ENCODE measurements at places on chromosomes 6 and 20.

DNA sequence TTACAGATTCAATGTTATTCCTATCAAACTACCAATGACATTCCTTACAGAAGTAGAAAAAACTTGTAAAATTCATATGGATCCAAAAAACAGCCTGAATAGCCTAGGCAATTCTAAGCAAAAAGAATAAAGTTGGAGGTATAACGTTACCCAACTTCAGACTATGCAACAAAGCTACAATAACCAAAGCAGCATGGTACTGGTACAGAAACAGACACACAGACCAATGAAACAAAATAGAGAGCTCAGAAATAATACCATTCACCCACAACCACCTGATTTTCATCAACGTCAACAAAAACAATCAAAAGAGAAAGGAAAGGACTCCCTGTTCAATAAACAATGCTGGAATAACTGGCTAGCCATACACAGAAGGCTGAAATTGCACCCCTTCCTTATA lies 17.2 kb upstream of the PLN start:
- DNase-seq, result no peak

DNA sequence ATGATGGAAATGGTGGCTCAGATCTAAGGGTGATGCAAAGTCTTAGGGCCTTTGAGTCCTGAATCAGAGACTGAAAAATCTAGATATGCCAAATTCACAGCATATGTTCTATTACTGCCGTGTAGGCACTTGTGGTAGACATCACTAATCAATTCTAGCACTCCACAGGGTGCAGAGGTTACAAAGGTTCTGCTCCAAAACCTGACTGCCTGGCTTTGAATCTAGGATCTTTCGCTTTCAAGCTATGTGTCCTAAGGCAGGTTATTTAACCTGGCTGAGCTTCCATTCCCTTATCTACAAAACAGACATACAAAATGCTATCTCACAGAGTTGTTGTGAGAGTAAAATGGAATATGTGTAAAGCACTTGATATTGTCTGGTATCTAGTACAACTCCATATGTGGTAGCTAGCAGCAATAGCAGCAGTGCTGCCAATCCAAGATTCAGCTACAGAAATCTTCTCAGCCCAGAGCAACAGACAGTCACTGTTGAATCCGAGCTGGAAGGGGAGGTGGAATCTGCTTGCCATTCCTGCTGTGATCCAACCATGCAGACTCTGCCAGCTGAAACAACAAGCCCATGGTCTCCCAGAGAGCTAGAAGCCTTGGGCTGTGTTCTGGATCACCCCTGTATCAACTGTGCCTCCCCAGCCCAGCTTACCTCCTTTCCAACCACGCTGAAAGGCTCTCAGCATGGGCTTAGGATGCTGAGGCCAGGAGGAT lies 206.9 kb downstream of the TFAP2C start:
- no peak for DNase-seq

DNA sequence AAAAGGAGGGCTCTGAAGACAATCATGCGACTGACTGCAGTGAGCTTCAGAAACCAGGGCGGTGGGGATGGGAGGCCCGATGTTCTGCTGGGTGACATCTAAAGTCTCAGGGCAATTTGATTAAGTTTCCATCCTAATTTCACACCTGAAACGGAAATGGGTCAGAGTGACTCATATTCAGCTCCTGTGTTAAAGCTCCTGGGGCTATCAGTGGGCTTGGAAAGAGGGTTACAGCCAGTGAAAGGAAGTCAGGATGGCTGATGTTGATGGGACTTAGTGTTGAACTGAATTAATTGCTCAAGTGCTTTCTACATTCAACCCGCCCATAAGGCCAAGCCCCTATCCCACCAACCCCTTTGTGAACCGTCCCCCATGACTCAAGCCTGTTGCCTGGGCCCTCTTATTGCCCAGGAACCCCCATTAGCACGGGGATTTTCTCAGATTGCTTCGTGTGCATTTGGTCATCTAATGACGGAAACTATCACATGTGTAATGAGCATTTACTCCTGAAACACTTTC lies 47.1 kb upstream of the TBC1D7 start:
- no peak for DNase-seq

DNA sequence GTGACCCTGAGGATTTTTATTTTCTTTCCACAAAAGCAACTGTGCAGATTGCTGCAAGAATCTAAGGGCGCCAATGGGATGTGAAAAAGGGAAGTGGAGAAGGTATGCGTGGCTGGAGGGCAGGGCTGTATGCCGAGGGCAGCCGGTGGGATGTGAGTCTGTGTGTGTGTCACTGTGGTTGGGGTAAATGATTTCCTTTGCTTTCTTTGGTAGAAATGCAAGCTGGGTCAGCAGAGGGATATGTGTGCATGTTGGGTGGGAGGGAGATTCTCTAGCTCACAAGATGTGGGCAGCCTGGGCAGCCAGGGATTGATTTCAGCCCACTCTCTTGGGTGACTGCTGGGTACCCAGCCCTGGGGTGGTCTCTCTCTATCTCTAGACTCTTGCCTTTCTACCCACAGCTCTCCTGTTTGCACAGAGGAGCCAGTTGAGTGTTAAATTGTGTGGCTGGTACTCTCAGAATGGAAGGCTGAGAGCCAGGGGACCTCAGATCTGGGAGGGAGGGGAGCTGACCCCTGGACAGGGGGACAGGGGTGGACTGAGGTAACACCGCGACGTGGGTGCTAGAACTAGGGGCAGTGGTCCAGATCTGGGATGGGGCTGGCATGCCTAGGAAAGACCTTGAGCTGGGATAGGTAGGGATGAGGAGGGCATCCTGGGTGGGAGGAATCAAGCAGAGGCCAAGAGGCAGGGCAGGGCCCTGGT lies 136.8 kb upstream of the RNF24 start:
- peak; percentile 43 for DNase-seq

GRCh38 chr6:149859368-149859767 lies 4.8 kb downstream of the LRP11 start:
- peak; percentile 74 for DNase-seq

GRCh38 chr6:29965873-29966601 lies 23.7 kb downstream of the HLA-A start:
- DNase-seq, result peak; percentile 52

- DNase-seq, result no peak
These were observed 481.6 kb downstream of the PRKN start for GRCh38 chr6:162245830-162246420.

GRCh38 chr6:168815229-168815628 lies 374.2 kb downstream of the SMOC2 start:
- DNase-seq, result no peak

DNA sequence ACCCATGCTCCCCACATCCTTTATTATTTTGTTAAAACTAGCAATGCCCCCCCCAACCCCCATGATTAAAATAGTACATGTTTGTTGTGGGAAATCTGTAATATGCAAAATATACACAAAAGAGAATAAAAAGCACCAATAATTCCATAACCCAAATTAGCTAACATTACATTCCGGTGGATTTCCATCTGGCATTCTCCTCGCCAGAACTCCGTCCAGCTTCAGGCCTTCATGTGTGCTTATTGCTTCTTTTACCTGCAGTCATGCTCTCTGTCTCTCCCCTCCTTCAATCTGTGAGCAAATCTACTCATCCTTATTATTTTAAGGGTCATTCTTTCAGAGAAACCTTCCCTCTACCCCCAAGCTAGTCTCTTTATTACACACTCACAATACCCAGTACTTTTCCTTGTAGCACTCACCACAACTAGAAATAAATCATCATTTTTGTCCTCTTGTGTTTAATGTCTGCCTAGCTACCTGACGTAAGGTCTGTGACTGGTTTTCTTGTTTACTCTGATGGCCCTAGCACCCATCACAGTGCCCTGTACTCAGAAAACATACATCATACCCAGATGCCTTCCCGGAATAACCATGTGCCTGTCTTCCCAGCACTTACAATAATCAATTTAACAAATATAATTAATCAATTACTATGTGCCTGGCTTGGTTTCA lies 25.6 kb upstream of the IER3 start:
- DNase-seq, result peak; percentile 73

DNA sequence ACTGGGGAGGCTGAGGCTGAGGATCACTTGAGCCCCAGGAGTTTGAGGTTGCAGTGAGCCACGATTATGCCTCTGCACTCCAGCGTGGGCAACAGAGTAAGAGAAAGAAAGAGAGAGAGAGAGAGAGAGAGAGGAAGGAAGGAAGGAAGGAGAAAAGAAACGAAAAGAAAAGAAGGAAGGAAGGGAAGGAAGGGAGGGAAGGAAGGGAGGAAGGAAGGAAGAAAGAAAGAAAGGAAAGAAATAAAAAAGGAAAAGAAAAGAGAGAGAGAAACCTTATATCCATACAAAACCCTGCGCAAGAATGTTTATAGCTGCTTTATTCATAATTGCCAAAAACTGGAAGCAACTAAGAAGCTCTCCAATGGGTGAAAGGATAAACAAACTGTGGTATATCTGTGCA lies 8.1 kb upstream of the HSPA12B start:
- DNase-seq, result no peak

GRCh38 chr6:147738516-147739162 lies 230.1 kb downstream of the SAMD5 start:
- DNase-seq, result peak; percentile 61

GRCh38 chr6:144647406-144647964 lies 362.4 kb downstream of the UTRN start:
- DNase-seq, result peak; percentile 94

DNA sequence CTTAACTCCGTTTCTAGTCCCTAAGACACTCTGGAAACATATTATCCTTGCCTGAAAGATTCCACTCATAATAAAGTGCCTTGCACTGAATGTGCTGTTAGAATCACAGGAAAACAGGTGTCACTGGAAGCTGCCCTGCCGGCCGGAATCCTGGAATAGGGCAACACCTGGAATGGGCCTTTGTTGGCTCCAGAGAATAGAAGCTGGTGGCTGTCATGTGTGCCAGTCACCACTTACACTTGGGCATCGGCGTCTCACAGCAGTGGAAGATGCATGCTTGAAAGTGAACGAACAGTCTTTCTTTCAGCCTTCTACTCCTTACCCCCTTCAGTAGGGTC lies 90.8 kb upstream of the AFDN start:
- no peak for DNase-seq

GRCh38 chr20:2139250-2139649 lies 37.6 kb downstream of the STK35 start:
- no peak for DNase-seq

DNA sequence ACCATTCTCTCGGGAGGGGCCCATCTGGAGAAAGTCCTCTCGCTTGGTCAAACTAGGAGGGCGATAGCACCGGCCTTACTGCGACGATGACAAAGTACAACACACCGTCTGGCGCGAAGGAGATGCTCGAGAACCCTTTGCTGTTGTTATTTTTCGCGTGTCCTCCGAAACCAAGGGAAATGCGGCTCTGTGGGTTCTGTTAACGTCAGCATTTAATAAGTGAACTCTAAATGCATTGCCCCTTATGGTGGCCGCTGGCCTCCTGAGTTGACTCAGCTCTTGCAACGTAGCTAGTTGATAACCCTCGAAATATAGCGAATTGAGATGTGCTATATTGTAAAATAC lies 577 bp upstream of the SCAND1 start:
- DNase-seq, result peak; percentile 51

DNA sequence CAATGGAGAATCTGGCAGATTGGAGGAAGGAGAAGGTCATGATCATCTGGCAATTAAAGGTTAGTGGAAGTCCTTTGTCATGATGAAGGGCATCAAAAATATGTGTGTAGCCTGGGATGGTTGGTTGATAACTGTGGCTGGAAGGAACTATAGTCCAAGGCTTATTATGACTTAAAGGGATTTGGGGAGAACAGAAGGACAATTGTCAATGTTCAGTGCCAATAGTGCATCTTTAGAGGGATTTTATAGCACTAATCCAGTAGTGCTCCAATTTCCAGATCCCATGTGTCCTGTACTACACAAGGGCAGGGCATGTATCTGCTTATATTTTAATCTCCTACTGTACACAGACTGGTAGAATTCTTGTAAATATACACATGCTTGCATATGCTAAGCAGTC lies 5.0 kb upstream of the ZBTB24 start:
- DNase-seq, result no peak

DNA sequence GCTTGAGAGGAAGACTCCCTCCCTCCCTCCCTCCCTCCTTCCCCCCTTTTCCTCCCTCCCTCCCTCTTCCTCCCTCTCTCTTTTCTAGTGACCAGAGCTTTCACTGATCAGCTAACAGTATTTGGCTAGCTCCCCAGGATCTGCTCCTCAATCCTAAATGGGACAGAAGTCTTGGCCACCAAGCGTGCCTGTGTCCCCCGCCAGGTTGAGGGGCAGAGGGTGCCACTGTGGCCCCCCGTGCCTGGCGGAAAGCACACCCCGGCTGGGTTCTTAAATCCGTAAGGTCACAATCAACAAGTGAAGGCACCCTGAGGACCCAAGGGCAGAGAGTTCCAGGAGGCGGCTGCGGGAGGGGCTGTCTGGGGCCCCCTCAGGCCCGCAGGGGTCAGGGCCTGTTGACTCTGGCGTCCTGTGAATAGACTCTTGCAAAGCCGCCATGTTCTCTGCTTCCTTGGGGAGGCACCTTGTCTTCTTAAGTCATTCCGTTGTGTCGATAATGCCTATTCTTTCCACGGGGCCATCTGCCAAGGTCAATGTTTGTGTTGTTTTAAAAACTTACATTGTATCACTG lies 38.9 kb upstream of the STX16 start:
- DNase-seq, result no peak

DNA sequence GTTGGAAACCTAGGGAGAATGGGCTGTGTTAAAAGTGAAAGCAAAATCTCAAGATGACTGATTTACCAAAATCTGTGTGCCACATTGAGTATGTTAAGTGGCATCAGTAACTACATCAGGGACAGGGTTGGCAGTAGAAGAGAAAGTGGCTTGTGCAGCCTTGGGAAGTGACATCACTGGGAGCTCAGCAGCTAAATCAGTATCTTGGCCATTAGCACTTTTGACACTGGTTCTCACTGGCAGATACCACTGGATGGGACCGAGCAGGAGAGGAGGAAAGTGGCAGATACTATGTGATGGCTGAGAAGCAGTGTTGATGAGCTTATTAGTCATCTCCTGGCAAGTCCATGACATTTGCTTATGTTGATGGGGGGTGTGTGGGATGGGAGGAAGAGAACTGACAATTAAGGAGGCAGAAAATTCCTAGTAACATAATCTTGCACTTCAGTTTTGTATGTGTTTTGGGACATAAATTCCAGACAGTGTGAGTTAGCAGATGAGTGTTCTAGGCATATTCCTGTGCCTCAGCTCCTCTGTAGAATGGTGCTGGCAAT lies 322.2 kb downstream of the SOX4 start:
- no peak for DNase-seq

DNA sequence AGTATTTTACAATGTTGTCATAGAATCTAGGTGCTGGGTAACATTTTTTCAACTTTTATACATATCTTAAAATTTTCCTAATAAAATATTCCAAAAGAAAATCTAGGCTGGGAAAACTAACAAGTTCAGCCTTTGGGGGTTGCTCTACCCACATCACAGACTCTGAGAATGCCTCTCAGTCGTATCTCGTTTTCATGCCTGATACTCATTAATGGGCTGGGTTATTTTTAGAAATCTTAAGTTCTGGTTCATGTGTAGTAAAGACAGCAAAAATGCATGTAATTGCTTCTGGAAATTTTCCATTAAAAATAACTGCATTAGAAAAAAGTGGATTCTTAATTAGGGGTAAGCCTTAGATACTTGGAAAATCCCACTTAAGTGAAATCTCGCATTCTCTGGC lies 149.3 kb downstream of the SLC24A3 start:
- no peak for DNase-seq

- no peak for DNase-seq
These were observed 21.2 kb upstream of the SNRPB2 start for GRCh38 chr20:16708602-16709001.

Measured in amniotic epithelial cell (primary cell).